CD8-positive, alpha-beta memory T cell (primary cell): ENCODE measurements at places on chromosomes 5 and 9. TPM values are rescaled to one million over a fixed set of nuclear protein-coding genes. Genes with fewer than 3 reads are reported as not detected.

Gene QRFP
- total RNA-seq, result not detected

Gene KCNN2
- not detected for total RNA-seq

Gene SCGB3A2
- not detected for total RNA-seq

Gene CYLC2
- not detected for total RNA-seq

DNA sequence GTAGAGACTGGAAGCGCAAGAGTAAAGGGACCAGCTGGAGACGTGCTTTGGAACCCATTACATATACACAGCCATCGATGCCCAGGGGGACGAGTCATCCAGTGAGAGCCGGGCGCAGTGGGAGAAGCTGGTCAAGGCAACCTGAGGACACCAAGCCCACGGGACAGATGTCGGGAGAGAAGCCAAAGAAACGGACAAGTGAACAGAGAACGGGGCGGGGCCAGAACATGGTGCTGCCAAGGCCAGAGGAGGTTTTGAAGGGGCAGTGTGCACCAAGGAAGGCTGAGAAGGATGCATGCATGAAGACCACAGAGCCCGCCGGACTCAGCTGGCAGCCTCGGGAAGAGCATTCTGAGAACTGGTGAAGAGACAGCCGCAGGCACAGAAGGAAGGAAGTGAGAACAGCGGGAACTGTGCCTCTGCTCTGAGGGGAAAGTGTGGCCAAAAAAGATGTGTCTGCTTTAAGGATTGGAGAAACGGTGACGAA is 20.3 kb downstream of the CAMSAP1 start:
- DNase-seq, result no peak
